Activated CD8-positive, alpha-beta T cell treated with anti-CD3 and anti-CD28 coated beads for 36 hours (primary cell): ENCODE measurements at places on chromosomes 16 and 17. TPM values are rescaled to one million over a fixed set of nuclear protein-coding genes. Genes with fewer than 3 reads are reported as not detected.

The SRCIN1 gene
- 1.1 TPM for total RNA-seq

The NKD1 gene
- 3.6 TPM for total RNA-seq

The KRT27 gene
- total RNA-seq, result not detected

- H3K4me1 ChIP-seq, result peaks cover 10% of the 10 kb centered on the region
- no peak for DNase-seq
- no peaks in the 10 kb centered on the region for H3K36me3 ChIP-seq
- H3K27me3 ChIP-seq, result peaks cover 2% of the 10 kb centered on the region
Observed at GRCh38 chr16:85250147-85250463, 137.8 kb upstream of the CIBAR2 start.

- H3K36me3 ChIP-seq, result peaks cover 67% of the 10 kb centered on the region
- no peak overlapping the region for H3K4me3 ChIP-seq
- no peak for DNase-seq
- no peaks in the 10 kb centered on the region for H3K4me1 ChIP-seq
Observed at GRCh38 chr17:80367503-80367902, 47.5 kb upstream of the ENDOV start.
